ENCODE measurements at places on chromosomes 2 and 18.

DNA sequence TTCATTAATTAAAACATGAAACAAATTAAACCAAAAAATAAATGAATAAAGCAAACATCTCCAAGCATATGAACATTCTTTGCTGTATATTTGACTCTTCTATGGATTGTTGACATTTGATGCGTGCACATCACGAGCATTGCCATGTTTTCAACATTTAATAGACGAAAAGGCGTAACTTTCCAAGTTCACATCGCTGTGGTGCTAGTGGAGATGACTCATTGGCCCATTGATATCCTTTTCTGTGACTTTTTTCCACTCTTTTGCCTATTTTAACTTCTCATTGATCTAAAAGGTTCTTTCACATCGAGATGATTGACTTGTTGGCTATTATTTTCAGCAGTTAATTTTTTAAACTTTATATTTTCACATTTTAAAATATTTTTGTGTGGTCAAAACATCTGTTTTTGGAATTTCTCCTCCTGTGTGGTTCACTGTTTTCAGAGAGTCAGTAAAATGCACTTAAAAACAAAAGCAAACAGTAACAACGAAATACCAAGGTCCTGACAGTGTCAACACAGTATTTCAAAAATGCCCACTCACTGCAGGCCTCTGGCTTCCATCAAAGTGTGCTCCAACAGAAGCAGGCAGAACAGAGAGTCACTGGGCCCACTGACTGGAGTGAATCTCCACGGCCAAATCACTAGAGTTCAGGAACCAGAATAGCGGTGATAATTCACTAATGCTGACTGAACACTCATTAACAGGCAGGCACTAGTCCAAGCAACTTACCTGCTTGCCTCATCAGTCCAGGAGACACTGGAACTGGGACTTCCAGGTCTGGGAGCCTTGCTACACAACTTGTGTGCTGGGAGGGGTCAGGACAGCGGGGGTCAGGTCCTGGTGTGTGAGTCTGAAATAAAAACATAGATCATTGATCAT is 372.2 kb upstream of the SMIM21 start:
- DNase-seq = no peak

DNA sequence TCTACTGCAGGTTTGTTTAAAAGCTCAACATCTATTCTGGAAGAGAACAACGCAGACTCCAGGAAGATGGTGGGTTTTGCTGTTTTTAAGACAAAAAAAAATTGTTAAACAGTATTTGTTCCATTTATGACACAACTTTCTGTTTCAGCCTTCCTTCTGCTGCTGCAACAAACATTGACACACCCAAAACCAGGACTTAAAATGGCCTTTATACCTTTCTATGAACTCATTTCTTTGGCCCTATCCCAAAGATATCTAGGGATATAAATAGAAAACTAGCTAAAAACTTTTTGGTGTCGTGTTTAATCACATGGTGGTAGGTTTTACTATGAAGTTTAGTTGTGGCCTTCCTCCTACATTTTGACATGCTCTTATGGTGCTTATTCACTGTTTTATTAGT is 964 bp upstream of the GALNT3 start:
- no peak for DNase-seq

- no peak for DNase-seq
These were observed 192.5 kb downstream of the NDUFA10 start for GRCh38 chr2:239832490-239833268.

DNA sequence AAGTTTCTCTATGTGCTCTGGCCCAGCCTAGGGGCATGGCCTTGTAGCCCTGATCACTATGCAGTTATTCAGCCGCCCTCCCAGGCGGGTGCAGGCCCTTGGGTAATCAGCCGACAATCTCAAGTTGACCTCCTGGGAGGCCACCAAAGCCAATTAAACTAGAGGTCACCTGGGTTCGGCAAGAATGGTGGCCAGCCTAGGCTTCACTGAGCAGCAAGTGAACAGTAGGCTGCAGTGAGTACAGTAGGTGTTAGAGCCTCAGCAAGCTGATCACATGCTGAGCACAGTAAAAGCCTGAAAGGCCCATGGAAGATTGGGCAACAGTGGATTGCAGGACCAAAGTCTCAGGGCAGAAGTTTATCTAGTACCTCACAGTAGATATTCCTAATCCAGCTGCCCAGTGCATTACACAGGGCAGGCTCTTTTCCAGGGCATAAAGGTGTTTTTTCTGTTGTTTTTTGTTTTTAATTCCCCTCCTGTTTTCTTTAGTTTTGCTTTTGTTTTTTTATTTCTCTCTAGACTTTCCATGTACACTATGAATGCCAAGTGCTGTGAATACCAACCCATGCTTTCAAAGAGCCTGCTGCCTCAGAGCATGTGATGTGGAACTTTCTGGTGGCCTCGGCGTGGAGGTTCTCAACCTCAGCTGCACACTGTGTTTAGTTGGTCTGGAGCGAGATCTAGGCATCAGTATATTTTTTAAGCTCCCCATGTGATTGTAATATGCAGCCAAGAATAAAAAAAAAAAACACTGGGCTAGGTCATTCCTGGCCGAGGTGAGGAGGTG is 55.9 kb upstream of the ATL2 start:
- no peak for DNase-seq

DNA sequence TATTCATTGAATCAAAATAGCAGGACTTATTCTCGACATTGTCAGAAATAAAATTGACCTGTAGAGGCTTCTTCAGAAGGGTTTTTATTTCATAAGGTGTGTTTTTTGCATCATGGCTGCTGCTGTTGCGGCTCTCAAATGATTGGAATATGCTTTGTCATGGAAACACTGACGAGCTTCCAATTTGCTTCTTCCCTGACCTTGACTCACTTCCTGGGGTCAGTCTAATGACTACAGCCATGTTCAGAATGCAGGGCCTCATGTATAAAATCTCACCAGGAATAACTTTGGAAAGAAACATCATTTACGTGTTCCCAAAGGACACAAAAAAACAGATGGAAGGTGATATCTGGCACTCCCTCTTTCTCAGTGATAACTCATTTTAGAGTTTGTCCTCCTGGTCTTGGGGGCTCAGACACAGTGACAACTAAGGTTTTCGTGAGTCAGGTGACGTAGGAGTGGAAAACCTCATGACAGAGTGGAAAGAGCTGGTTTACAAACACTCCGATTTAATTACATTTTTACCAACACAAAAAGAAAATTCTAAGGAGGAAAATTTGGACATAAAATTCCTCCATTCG is 467.0 kb upstream of the RAB12 start:
- no peak for DNase-seq

- DNase-seq = no peak
These were observed 1.4 kb upstream of the LAPTM4A start for GRCh38 chr2:20052861-20053281.

- DNase-seq = no peak
These were observed 10.8 kb upstream of the YWHAQ start for GRCh38 chr2:9641641-9642040.

DNA sequence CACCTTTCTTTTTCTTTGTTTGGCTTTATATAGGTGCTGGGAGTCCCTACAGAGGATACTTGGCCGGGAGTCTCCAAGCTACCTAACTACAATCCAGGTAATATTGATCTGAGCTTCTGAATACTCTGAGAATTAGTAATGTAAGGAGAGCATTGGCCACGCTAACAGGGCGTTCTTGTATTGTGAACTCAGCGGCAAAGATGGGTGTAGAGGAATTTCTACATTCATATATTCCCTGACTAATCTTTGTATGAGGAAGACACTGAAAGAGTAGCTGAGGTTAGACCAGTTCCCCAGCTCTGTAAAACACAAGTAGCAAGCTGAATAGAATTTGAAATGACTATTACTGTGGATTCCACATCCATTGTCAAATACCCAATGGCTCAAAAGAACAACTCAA is 48.5 kb downstream of the CDK15 start:
- DNase-seq = no peak

GRCh38 chr18:703213-703967 is 9.0 kb downstream of the ENOSF1 start:
- no peak for DNase-seq

DNA sequence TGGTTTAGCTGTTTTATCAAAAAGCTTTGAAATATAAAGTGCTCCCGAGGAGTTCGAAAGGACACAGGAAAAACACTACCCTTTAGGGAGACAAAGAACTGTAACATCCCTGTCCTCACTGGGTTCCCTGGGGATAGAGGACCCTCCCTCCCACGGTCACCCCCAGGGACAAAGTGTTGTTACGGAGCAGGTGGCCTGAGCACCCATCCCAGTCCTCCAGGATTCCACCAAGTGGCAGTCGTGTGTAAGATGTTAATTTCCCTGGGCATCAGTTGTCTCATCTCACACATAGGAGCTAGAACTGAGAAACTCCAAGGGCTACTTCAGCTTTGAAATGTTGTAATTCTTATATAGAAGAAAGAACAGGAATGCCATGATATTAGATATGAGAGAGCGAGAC is 137.7 kb downstream of the ALK start:
- DNase-seq = no peak

- no peak for DNase-seq
These were observed 152.9 kb upstream of the NOSTRIN start for GRCh38 chr2:168649562-168649961.

GRCh38 chr2:86283411-86284030 is 53.9 kb downstream of the REEP1 start:
- DNase-seq = no peak

GRCh38 chr18:53843113-53843760 is 381.2 kb downstream of the MBD2 start:
- no peak for DNase-seq

DNA sequence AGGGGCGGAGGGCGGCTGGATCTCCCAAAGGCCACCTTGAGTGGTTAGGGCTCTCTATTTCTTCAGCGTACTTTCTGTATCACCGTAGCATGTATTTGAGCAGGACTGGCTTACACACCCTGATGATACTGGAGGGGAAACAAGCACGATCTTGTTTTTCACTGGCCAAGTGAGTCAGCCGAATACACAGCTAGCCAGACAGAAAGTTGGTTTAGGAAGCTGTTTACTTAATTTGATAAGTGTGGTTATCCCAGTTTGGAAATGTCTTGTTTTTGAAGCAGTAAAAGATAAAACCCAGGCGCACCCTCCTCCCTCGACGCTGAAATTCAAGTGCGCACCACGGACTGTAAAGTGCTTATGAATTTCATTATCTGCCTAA is 582 bp downstream of the RIOK3 start:
- no peak for DNase-seq

GRCh38 chr2:179974761-179975160 is 32.3 kb downstream of the CWC22 start:
- no peak for DNase-seq

DNA sequence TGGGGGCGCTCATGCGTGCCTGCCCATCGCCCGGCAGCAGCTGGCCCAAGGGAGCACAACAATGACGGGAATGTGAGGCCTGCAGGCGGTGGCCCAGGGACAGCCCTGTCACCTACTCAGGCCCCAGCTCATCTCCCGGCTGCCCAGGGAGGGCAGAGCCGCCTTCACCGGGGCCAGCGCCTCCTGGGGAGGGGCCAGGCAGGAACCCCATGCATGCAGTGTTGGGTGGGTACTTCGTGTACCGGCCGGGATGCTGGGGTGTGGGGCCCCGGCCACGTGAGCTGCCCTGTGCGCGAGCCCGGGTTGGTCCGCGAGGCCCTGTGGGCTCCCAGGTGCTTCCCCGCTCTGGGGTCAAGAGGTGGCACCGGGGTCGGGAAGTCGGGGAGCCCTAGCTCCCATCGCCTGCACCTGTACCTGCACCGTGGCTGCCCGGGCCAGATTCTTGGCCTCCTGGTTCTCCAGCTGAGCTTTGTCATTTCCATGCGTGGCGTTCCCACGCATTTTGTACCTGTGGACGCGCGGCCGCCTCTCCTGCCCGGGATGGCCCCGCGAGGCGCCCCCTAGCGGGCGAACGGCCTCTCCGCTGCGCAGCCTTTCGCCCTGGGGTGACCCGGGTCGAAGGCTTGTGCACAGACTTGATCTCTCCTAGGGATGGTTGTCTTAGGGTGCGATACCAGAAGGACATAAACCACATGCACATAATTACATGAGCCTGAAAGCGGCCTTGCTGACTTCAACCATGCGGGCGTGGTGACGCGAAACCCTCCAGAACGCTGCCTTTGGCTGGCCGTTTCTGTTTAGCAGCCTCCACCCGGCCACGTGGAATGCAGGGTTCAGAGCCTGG is 950 bp downstream of the KLHL30 start:
- no peak for DNase-seq

GRCh38 chr2:9548506-9548905 is 7.1 kb downstream of the ADAM17 start:
- DNase-seq = no peak

DNA sequence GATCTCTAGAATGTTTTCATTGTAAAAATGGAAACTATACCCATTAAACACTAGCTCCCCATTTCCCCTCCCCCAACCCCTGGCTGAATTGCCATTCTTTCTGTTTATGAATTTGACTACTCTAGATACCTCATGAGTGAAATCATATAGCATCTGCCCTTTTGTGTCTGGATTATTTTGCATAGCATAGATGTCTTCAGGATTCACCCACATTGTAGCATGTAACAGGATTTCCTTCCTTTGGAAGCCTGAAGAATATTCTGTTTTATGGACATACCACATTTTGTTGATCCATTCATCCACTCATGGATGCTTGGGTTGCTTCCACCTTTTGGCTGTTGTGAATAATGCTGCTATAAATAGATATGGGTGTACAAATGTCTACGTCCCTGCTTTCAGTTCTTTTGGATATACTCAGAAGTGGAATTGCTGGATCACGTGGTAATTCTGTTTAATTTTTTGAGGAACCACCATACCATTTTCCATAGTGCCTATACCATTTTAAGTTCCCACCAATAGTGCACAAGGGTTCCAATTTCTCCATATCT is 7.7 kb upstream of the ASB1 start:
- no peak for DNase-seq

DNA sequence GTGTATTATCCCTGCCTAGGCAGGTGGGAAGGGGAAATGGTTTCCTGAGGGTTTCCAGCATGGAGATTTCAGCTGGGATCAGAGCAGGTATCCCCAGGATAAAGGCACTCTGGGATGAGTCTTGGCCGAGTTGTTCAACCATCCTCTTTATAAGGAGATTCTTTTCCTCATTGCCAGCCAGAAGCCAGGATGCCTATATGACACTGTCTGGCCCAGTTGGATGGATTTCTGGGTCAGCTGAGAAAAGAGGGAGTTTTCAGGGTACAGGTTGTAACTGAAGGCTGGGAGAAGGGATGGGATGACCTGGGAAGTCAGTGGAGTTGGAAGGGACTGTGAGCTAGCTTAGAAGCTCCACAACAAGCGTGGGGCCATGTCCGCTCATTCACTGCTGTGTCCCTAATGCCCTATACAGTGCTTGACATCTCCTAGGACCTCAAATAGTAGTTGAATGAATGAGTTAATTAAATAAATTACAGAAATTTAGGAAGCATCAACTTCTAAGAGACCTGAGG is 8.3 kb downstream of the RHOB start:
- no peak for DNase-seq

- no peak for DNase-seq
These were observed 106.9 kb upstream of the GPC1 start for GRCh38 chr2:240328526-240328925.

DNA sequence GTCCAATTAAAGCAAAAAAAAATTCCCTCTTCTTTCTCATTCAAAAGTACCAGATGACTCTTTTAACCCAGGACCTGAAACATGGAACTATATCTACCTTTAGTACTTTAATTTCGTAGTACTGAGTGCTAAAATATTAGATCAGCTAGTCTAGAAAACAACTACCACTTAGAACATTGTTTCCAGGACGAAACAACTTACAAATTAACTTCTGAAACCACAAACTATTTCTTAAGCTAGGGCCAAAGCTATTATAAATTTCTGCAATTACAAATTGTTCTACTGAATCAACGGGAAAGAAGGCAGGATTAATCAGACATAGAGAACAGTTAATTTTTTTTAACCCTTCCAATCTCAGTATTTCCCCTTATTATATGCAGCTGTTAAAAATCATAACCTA is 39.9 kb downstream of the DARS1 start:
- no peak for DNase-seq

GRCh38 chr18:25650201-25650941 is 298.4 kb upstream of the ZNF521 start:
- DNase-seq = no peak

Measured in stimulated activated CD4-positive, alpha-beta T cell treated with anti-CD3 and anti-CD28 coated beads, Interleukin-2, amount 100 ng/mL, for 4 hours (primary cell).